ENCODE measurements at places on chromosomes 5 and 9.

- peak; percentile 67 for DNase-seq
Observed at GRCh38 chr5:127206320-127207113, 84.1 kb upstream of the MEGF10 start.

GRCh38 chr5:43427306-43427705 is 15.1 kb upstream of the CCL28 start:
- DNase-seq, result no peak

GRCh38 chr5:139664727-139665351 is 16.7 kb downstream of the CXXC5 start:
- DNase-seq, result no peak

GRCh38 chr5:119532637-119533036 is 80.3 kb downstream of the HSD17B4 start:
- no peak for DNase-seq

DNA sequence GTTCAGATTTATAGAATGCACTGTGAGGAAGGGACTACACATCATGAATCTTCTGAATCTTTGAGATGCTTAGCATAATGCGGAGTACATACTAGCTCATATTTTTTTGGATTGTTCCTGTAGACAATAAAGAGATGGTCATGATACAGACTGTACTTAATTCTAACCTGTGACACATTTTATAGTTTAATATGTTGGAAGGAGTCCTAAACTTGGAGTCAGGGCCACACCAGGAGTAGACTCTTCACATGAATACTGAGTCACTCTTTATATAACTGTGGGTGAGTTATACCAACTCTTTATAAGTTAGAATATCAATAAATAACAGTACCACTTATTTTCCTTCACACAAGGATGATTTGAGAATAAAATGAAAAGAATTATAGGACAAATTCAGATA is 16.9 kb downstream of the C9orf85 start:
- no peak for DNase-seq

- no peak for DNase-seq
Observed at GRCh38 chr5:82918311-82919031, 158.7 kb downstream of the TMEM167A start.

All from muscle of back (tissue), 13 donors.